Stimulated activated CD8-positive, alpha-beta memory T cell treated with anti-CD3 and anti-CD28 coated beads, Interleukin-4, amount 100 ng/mL, for 1 hour (primary cell): ENCODE measurements at places on chromosomes 2 and 18.

GRCh38 chr18:5746844-5747243, 148.5 kb downstream of the TMEM200C start:
- DNase-seq = no peak

DNA sequence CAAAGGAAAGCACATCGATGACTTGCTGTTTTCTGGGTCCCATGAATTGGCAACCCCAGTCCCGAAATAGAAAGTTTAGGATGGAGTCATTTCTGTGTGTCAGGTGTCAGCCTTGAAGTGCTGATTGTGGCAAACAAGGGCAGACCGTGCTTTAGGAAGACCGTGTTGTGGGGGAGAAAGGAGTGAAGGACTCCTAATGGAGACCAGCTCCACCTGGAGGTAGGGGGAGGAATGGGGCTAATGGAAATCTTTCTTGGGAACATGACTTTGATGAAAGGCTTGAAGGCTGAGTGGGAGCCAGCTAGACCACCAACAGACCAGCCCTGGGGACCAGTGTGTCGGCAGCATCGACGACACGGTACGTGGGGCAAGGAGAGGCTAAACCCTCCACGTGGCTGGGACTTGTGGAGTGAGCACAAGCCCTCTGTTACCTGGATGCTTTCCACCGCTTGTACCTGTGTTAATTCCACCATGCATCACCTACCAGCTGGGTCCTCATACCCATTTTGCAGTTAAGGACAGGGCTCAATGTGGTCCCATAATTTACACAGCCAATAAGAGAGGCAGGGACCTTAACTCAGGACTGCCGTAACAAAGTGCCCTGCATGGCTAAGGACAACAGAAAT, 104.2 kb downstream of the SH3BP4 start:
- DNase-seq = no peak

DNA sequence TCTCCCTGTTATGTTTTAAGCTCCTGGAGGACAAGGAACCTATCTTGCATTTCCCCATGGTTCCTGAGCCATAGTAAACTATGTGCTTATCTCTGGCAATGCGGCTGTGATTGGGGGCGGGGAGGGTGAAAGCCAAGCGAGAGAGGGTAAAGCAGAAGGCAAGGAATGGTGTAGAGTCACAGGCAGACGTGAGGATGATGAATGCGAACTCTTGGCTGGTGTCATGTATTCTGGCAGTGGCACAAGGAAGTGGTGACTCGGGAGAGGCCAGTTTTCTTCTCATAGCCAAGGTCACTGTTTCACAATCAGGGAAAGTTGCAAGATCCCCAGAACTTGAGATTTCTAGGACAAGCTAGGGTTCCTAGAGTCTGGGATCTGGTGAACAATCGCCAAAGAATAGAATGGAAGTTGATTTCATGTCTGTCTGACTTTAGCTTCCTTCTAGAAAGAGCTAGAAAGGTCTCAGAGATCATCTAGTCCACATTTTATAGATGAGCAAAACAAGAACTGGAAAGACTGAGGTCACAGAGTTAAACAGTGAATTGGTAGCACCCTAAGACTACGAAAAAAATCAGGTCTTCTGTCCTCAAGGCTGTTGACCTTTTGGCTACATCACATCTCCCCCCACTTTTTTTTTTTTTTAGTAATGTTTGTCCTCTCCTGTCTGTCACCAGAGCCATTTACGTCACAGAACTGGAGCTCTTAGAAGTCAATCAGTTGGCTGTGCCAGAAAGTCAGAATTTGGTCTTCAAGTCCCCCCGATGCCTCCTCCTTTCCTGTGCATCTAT, 137.0 kb downstream of the BCL11A start:
- no peak for DNase-seq

GRCh38 chr18:64258111-64258650, 109.3 kb upstream of the LINC00305 start:
- no peak for DNase-seq

DNA sequence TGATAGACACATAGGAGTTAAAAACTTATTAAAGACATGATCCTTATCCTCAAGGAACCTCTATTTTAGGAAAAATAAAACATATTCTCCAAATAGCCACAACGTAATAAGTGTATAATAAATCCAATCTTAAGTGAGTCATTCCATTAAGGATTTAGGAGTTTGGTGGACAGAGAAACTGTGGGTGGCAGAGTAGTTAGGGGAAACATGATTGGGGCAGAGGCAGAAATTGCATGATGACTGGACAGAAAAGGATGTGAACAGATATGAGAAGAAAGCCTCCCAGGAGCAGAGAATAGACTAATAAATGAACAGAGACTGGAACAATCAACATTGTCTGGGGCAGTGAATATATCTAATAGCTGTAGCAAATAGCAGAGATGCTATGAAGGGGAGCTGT, 48.1 kb upstream of the SIGLEC15 start:
- DNase-seq = no peak

DNA sequence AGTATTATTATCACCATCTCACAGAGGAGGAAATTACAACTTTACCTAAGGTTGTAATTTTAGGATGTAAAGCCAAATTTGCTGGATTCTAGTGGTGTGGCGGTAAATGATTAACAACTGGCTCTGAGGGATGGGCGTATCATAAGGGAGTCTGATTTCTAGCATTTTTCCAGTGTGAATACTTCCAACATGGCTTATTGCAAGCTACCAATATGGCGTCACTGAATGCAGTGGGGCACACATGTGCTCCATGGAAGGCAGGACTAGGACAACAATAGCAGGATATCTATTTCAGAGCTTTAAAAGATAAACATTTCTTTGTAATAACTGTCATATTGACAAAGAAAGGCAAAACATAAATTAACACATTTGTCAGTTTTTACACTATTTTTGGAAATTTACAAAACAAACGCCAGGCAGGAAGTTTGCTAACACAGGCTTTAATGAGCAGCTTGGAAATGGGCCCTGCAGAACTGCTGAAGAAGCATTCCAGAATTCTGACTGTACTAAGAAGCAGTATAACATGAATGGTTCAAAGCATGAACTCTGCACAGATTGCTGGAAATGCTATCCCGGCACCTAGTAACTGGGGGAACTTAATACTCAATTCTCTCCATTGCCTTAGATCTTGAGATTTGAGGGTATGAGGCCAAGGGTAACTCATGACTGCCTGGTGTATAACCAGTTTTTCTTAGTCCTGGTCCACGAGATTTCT, 439.3 kb upstream of the MAP2 start:
- DNase-seq = no peak

DNA sequence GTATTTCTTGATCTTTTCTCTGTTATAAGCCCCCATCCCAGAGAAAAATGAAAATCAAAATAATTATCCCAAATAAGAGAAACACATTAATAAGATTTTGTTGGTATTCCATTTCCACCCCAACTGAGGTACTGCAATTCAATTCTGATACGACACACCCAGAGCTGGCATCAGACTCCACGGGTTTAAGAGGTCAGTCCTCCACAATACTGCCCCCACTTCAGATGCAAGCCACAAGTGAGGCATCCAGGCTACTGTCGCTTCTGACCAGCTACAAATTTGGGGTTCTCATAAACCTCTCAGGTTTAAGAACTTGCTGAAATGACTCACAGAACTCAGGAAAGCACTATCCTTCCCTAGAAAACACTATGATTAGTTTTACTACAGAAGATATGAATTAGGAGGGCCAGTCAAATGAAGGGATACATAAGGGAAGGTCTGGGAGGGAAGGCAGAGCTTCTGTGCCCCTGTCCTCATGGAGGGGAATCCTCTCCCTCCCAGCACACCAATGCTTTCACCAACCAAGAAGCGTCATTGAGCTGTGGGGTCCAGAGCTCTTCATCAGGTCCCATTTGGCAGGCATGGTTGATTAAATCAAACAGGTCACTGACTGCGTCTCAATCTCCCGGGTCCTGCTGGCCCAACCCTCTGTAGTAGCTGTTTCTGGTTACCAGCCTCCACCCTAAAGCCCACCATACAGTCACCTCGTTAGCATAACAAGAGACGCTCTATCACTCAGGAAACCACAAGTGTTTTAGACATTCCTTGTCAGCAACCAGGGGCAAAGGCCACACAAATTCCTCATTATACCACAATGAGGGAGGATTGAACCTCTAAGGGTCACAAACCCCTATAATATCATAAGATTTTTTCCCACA, 46.2 kb downstream of the IWS1 start:
- DNase-seq = no peak

- no peak for DNase-seq
Observed at GRCh38 chr2:197674591-197674990, 796 bp downstream of the RFTN2 start.

GRCh38 chr2:64225491-64225890, 81.3 kb upstream of the PELI1 start:
- no peak for DNase-seq

DNA sequence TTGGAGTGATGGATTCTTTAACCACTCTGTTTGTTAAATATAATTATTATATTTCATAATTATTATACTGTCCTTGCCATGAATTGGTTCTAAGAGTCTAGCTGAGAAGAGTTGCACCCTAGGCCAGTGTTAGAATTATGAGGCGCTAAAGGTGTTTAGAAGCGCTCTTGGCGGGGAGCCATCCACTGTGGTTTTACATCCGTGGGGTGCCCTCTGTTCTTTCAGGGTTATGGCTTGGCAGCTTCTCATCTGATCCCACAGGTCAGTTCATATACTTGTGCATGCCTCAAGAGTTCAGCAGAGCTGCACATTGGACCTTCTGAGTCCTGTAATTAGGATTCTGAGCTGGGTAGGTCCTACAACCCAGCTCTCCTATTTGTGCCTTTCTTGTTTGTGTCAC, 9.1 kb downstream of the ASAP2 start:
- no peak for DNase-seq

GRCh38 chr18:48670751-48671560, 132.1 kb downstream of the CTIF start:
- no peak for DNase-seq

GRCh38 chr2:189171956-189172609, 7.5 kb downstream of the COL5A2 start:
- no peak for DNase-seq

DNA sequence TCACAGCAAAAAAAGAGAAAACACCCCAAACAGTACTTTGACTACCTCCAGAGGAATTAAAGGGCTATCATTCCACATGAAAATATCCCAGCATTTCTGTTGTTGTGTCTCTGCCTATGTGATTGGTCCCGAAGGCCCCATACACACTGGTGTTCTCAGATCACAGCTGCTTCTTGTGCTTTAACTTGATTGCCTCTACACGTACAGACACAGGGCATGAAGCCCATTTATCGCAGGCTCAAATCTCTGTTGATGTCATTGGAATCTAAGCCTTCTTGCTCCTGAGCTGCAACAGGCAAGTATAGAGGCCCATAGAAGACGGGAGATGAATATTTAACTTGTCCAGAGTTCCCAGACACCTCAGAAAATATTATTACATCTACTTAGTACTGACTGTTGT, 405.2 kb downstream of the NCKAP5 start:
- no peak for DNase-seq
